ENCODE measurements at places on chromosomes 11 and 22. TPM values are rescaled to one million over a fixed set of nuclear protein-coding genes. Genes with fewer than 3 reads are reported as not detected.

OR51B4 gene
- not detected for total RNA-seq

IFTAP gene
- total RNA-seq, result 33.7 TPM

DDB1 gene
- 292 TPM for total RNA-seq

MRGPRX3 gene
- not detected for total RNA-seq

PHETA2 gene
- 14.1 TPM for total RNA-seq

TTC12 gene
- total RNA-seq, result 13.1 TPM

All from smooth muscle cell of trachea (primary cell).